ENCODE measurements at places on chromosomes 1 and 21.

GRCh38 chr1:162885265-162885664 lies 24.3 kb upstream of the CCDC190 start:
- DNase-seq = no peak

DNA sequence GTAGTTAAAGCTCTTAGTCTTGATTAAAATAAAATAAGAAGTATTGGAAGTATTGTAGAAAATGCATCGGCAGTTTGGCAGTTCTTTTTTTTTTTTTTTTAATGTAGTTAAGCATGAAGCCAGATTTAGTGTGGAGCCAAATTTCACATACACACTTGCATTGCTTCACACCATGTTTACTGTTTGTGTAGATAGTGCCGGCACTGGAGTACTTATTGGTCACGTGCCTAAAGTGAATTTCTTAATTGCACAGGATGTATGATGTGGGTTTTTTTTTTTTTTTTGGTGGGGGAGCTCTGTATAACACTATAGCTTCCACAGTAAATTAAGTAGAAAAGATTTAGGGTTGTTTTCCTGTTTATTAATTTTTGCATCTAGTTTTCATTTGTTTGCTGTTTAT lies 21.2 kb upstream of the TMEM61 start:
- DNase-seq = no peak

GRCh38 chr1:81052162-81052561 lies 748.6 kb upstream of the ADGRL2 start:
- no peak for DNase-seq

DNA sequence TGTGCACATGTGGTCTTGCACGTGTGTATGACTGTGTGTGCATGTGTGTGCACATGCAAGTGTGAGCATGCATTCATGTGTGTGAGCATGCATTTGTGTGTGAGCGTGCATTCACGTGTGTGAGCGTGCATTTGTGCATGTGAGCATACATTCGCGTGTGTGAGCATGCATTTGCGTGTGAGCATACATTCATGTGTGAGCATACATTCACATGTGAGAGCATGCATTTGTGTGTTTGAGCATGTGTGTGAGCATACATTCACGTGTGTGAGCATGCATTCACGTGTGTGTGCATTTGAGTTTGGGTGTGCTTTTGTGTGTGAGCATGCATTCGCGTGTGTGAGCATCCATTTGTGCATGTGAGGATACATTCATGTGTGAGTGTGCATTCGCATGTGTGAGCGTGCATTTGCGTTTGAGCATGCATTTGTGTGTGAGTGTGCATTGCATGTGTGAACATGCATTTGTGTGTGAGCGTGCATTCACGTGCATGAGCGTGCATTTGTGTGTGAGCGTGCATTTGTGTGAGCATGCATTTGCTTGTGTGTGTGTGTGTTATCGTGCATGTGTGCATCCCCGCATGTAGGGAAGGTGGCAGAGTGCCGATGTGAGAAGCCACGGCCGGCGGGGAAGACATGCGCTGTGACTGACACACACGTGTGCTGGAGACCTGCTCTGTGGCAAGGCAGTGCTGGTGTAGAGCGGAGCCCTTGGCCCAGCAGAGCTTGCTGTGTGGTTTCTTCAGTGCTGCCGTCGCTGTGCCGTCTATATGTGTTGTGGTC lies 18.2 kb downstream of the ITGB2 start:
- no peak for DNase-seq

DNA sequence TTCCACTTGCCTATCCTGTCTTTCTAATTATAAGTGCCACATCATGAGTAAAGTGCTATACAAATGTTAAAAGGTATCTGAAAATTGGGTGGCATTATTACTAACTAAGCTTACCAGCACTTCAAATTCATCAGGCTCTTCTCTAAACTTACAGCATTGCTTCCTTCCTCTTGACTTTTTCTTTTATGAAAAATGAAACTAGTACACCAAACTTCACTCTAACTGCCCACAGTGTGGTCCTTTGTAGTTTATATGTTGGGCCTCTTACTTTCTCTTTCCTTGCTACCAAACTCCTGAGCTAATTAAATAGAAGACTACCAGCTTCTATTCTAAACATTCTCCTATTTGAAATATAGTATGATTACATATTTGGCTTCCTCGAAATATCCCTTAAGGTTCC lies 81.8 kb downstream of the NOTCH2 start:
- no peak for DNase-seq

- peak; percentile 63 for DNase-seq
These were observed 406 bp downstream of the KIAA0040 start for GRCh38 chr1:175192111-175192629.

- peak; percentile 71 for DNase-seq
These were observed 45.7 kb downstream of the CAPZB start for GRCh38 chr1:19439464-19440171.

- DNase-seq = no peak
These were observed 63.6 kb downstream of the NGF start for GRCh38 chr1:115274467-115274866.

DNA sequence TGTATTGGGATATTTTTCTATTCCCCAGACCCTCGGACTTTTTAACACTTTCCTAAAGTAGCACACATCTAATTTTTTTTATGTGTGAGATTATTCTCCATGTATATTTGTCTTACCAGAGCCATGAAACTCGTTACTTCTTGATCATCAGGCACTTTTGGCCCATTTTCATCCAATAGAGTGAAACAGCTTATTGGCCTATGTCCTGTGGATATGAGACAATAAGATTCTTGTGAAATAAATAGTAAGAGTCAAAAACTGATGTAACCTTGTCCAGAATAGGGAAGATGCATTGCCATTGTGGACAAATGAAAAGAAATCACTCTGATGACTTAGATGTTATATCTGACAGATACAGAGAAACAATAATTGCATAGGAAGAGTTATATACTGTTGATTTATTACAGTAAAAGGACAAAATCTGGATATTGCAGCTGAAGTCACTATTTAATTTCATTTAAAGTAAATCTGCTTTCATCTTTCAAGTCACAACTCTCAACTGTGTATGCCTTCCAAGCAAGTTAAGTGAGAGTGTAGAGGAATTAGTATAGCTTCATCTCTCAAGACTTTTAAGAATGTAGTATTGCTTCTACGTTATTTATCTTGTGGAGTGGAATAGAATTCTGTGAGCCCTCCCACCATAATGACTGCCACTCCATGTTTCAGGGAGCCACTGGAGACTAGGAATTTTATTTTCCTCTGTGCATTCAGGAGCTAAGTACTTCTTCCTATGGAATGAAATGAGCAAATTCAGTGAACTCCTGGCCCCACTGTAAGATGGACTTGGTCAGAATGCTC lies 86.9 kb downstream of the ADAMTS1 start:
- DNase-seq = no peak

DNA sequence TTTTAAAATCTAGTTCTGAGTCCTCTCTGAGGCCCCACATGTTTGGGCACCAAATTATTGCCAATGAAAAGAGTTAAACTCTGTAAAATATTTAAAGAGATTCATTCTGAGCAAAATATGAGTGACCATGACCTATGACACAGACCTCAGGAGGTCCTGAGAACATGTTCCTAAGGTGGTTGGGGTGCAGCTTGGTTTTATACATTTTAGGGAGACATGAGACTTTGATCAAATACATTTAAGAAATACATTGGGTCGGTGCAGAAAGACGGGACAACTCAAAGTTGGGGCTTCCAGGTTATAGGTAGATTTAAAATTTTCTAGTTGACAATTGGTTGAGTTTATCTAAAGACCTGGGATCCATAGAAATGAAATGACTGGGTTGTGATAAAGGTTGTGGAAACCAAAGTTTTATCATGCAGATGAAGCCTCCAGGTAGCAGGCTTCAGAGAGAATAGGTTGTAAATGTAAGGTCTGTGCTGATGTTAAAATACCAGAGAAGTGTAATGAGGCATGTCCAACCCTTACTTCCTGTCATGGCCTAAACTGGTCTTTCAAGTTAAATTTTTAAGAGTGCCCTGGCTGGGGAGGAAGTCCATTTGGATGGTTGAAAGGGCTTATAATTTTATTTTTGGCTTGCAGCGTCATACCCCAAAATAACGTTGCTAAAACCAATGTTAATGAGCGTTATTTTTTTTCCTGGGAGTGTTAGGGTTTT lies 274.9 kb downstream of the NUF2 start:
- peak; percentile 77 for DNase-seq

- peak; percentile 57 for DNase-seq
These were observed 7.1 kb upstream of the DIPK1A start for GRCh38 chr1:92968138-92969032.

DNA sequence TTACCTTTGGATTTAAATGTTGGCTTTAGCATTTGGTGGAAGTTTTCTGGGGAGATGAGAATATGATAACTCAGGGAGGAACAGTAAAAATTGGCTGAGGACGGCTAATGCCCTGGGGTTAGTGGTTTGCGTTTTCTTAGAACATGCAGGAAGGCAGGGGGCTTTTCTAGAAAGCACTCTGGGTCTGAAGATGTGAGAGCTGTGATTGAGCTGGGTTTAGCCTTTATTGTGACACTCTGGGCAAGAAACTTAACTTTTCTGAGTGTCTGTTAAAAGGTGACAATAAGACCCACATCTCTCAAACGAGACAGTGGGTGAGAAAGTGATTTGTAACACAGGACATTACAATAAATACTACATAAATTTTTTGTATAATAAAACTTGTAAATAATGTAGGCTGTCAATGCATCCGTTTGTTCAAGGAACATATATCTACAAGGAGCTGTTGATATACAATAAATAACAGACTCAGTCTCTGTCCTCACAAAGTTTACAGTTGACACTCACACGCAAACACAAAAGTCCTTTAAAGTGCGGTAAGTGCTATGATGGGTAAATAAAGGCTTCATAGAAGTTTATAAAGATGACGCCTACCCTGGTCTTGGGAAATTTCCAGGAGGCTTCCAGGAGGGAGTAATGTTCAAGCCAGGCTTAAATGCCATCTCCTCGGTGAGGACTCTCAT lies 49.5 kb upstream of the MRPS6 start:
- no peak for DNase-seq

GRCh38 chr1:109167001-109167506 lies 46.7 kb upstream of the SARS1 start:
- peak; percentile 27 for DNase-seq

GRCh38 chr1:157274698-157275534 lies 136.7 kb upstream of the ETV3 start:
- no peak for DNase-seq

DNA sequence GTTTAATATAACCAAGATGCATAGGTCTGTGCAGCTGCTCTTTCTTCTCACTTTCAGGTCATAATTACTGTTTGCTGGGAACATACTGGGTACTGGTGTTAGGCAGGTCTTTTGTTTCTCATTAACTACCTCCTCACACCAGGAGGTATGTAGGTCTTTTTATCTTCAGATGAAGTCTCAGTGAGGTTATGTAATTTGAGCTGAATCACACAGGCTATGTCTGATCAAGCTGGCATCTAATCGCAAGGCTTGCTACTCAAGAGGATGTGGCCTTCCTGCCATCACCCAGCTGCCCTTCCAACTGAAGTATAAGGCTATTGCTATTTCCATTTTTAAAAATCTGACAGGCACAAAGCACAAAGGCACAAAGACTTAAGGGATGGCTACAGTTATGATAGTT lies 96.4 kb downstream of the RUNX1 start:
- DNase-seq = peak; percentile 12

DNA sequence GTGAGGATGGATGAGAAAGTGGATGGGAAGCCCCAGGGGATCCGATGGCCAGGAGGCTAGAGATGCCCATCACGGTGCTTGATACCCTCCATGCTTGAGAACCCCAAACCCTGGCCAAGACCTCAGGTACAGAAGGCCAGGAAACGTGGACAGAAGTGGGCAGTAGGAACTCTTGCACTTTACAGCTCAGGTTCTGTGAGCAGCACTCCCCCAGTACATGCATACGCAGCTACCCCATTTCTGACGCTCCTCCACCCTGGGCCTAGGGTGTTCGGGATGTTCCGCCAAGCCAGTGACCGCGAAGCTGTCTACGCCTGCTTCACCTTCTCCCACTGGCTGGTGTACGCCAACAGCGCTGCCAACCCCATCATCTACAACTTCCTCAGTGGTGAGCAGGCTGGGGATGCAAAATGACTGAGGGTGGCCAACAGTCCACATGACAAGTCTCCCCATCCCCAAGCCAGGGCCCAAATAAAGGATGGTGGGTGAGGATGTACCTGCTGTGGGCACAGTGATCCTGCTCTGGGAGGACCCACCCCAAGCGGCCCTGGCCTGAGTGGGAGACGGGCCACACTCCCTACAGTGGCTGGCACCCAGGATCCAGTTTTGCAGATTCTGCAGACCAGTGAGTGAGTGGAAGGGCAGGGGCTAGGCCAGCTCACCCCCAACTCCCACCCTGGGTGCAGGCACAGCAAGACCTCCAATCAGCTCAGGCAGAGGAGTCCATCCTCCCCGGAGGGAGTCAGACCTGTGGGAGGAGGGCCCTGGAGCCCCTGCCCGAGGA lies 7.4 kb downstream of the HCRTR1 start:
- DNase-seq = no peak

DNA sequence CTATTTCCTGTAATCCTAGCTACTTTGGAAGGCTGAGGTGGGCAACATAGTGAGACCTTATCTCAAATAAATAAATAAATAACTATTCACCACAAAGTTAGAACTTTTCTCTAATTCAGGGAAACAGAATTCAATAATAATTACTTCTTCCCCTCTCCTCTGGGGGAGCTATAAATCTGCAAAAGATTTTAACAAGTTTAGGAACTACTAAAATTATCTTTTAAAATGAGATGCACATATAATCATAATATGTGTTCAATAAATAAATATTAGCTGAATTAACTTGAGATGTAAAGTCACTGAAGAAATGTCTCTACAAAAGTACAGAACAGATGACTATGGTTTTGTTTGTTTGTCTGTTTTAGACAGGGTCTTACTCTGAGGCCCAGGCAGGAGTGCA lies 14.1 kb downstream of the WDR47 start:
- no peak for DNase-seq

DNA sequence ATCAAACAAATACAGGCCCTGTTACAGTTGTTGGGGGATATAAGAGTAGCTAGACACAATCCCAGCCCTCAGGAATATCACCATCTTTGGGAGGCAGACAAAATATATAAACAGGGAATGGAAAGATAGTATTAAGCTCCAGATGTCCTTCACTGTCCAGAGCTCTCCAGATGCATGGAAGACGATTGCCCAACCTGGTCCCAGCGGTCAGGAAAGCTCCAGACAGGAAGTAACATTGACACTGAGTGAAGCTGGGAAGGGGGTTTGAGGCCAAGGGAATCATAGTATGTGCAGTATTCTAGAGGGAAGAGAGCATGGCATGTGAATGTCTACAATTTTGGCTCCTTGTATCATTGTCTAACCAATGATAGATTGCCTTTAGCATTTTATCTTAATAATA lies 173.9 kb upstream of the HOOK1 start:
- DNase-seq = no peak

GRCh38 chr1:172496678-172497077 lies 36.3 kb upstream of the SUCO start:
- no peak for DNase-seq
